ENCODE measurements at places on chromosomes 5 and 9. TPM values are rescaled to one million over a fixed set of nuclear protein-coding genes. Genes with fewer than 3 reads are reported as not detected.

TEX48 gene
- total RNA-seq = 0.97 TPM

ZBTB43 gene
- 21.0 TPM for total RNA-seq

MVB12B gene
- total RNA-seq = 7.6 TPM

SLC1A3 gene
- not detected for total RNA-seq

CDH6 gene
- total RNA-seq = not detected
